ENCODE measurements at places on chromosomes 11 and 22.
A peak's percentile ranks its signal among the peaks of the same experiment; 100 is the strongest.

GRCh38 chr11:1479678-1480118 is 6.9 kb downstream of the MOB2 start:
- DNase-seq = no peak

DNA sequence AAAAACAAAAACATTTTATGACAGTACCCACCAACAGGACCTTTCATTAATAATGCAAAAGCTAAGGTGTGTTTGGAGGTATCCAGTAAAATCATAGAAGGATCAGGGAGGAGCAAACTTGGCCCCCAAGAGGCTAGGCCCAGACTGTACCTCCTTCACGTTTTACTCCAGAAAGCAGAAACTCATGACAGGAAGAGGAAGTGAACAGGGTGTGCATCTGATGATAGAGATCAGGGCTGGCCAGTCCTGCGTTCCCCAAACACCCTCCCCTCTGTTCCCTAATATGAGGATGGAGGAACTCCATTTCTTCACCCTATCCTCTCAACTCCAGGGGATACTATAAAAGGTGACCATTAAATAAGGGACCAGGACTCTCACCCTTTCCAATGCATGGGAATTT is 10.2 kb upstream of the MS4A12 start:
- peak; percentile 4 for DNase-seq

DNA sequence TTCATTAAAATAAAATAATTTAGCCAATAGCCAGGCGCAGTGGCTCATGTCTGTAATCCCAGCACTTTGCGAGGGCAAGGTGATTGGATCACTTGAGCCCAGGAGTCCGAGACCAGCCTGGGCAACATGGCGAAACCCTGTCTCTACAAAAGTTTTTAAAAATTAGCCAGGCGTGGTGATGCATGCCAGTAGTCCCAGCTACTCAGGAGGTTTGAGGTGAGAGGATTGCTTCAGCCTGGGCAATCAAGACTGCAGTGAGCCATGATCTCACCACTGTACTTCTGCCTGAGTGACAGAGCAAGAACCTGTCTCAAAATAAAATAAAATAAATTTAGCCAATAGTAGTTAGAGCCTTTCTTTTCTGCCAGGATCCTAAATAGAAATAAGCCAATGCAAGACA is 12.2 kb downstream of the HPS5 start:
- no peak for DNase-seq

- no peak for DNase-seq
These were observed 71.8 kb downstream of the ADAMTS15 start for GRCh38 chr11:130520271-130520671.

GRCh38 chr11:81658722-81659121 is 1074.9 kb downstream of the FAM181B start:
- peak; percentile 0 for DNase-seq

DNA sequence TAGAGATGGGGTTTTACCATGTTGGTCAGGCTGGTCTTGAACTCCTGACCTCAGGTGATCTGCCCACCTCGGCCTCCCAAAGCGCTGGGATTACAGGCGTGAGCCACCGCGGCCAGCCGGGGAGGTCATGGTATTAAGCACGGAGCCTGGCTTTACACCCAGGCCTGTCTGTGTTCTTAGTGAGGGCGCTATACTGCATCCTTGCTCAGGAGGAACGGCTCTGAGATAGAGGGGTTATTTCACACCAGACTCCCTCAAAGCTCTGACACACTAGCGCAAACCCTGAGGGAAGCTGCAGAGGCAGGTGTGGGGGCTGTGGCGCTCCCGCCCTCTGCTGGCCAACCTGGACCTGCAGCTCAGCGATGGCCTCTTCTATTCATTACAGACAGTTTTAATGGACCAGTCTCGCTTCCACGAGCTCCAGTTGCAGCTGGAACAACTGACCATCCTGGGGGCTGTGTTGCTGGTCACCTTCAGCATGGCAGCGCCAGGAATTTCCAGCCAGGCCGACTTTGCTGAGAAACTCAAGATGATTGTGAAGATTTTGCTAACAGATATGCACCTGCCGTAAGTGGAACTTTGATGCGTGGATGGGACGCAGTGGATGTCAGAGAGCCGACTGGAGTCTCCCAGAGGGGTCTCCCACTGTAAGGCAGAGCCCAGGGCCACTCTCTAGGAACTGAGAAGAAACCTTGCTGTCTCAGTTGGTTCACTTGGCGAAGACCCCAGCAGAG is 26.2 kb downstream of the TCP11L1 start:
- peak; percentile 73 for DNase-seq

All from CD4-positive, alpha-beta T cell treated with Interleukin-12 subunit alpha and Interleukin-12 subunit beta, for 1 hour (primary cell).